Urothelium cell line (cell line): ENCODE measurements at places on chromosomes 3 and 15.

DNA sequence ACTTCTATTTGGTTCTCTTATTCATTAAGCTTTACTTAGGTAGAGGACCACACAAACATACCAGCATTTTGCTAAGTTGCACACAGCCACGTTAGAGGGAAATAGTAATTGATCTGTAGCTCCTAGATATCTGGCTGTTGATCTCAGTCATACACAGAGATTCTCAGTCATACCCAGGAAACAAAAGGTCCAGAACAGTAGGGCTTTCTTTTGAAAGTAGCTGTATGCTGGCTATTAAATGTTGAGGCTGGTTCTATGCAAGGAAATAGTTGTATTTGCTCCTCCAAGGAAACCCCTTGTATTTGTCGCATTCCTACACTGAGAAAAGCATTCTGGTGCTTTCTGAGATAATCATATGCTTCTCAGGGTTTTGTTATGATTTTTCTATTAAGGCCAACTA lies 523.8 kb downstream of the SOX2 start:
- no peak for DNase-seq

GRCh38 chr3:55923207-55923606 lies 436.1 kb upstream of the WNT5A start:
- no peak for DNase-seq

DNA sequence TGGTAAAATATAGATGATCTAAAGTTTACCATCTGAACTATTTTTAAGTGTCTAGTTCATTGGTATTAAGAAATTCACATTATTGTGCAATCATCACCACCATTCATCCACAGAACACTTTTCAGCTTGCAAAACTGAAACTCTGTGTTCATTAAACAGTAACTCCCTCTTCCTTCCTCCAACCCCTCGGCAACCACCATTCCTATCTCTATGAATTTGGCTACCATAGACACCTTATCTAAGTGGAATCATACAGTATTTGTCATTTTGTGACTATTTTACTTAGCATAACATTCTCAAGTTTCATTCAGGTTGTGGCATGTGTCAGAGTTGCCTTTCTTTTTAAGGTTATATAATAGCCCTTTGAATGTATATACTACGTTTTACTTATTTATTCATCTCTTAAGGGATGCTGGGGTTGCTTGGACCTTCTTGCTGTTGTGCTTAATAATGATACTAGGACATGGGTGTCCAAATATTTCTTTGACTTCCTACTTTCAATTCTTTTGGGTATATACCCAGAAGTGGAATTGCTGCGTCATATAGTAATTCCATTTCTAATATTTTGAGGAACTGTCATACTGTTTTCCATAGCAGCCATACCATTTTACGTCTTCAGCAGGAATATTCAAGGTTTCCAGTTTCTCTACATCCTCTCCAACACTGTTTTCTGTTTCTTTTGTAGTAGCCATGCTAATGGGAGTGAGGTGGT lies 20.9 kb downstream of the KAT2B start:
- no peak for DNase-seq

GRCh38 chr15:60385620-60386552 lies 11.9 kb downstream of the ANXA2 start:
- no peak for DNase-seq

- no peak for DNase-seq
These were observed 64.8 kb downstream of the DUT start for GRCh38 chr15:48396020-48396419.

DNA sequence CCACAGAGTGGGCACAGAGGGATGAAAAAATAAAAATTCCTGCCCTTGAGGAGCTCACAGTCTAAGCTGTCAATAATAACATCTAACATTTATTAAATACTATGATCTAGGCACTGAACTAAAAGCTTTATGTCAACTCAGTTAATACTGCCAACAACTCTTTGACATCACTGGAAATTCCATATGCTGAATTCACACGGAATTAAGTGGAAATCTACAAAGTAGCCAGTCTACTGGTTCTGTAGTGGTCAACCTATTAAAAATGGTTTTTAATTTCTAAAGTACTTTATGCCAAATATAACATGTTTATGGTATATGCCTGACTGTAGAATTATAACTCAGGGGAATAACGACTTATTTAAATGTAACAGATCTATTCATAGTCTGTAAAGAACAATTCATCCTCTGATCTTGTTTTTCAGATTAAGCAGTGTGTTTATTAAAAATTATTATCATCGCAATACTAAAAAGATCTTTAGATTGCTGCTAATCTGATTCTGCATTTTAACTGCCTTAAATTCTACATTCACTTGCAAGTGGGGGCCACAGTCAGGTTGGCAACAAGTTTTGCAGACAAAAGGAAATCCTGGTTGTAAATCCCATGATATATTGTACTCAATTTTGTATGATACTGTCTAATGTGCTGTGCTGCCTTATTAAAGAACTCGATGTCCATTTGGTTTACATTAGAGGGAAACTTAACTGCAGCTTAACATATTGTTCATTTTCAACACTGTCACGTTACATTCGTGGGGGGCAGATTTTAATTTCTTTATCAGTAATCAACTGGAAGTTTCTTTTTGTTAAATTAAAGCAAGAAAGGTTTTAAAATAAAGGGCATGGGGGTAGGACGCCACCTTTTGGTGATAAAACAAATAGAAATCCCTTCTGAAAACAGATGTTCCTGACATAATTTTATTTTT lies 2.6 kb upstream of the FOXP1 start:
- DNase-seq: no peak

DNA sequence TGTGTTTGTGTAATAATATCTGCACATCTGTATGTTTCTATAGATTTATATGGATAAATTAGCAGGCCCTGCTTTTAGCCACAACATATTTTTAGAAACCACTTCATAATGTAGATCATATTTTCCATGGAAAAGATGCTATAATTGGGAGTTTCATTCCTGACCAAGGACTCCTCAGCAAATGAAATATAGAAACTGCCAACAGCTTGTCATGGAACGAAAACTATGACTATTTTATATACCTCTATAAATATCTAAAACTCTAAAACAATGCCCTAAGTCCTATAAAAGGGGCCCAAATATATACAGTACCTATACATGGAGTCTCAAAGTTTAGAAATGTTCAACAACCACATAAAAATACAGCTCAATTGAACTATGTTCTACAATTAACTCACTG lies 27.9 kb downstream of the EID1 start:
- no peak for DNase-seq

DNA sequence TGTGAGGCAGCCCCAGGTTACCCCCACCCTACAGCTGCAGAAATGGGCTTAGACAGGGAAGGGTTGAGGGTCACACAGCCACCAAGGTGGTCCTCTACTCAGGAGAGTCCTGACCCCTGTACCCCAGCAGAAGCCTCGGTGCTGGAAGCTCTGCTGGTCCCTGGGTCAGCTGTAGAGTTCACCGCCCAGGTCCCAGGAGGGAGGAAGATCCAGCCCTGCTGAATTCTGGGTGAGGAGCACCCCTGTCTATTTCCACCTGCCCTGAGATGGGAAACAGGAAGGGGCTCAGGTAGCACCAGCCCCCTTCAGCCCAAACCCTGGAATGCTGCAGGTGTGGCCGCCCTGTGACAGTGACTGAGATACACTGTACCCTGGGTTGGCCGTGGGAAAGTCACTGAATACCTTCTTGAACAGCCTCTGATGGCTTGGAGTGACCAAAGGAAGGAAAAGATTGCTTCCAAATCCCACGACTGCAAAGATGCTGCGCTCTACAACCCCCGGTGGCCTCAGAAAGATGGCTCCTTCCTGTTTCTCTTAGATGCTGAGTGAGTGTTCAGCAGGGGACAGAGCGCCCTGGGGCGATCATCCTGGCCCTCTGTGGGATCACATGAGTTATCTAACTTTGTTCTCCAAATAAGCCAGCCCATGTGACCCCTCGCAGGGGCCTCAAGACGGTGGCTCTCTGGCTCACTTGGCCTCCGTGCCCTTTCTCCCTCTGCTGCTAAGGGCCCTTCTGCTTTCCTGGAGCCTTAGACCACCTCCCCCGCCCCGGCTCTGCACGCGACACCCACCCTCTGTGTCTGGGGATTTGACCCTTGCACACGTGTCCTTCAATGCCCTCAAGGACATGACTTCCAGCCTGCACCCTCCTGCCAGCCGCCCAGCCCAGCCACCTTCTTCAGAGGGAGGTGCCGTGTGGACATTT lies 141.9 kb downstream of the NSMCE3 start:
- no peak for DNase-seq

GRCh38 chr15:63145426-63145825 lies 11.9 kb downstream of the RPS27L start:
- no peak for DNase-seq

GRCh38 chr3:195291121-195291520 lies 20.2 kb upstream of the XXYLT1 start:
- no peak for DNase-seq

GRCh38 chr3:172846706-172847105 lies 96.2 kb downstream of the ECT2 start:
- DNase-seq: no peak

DNA sequence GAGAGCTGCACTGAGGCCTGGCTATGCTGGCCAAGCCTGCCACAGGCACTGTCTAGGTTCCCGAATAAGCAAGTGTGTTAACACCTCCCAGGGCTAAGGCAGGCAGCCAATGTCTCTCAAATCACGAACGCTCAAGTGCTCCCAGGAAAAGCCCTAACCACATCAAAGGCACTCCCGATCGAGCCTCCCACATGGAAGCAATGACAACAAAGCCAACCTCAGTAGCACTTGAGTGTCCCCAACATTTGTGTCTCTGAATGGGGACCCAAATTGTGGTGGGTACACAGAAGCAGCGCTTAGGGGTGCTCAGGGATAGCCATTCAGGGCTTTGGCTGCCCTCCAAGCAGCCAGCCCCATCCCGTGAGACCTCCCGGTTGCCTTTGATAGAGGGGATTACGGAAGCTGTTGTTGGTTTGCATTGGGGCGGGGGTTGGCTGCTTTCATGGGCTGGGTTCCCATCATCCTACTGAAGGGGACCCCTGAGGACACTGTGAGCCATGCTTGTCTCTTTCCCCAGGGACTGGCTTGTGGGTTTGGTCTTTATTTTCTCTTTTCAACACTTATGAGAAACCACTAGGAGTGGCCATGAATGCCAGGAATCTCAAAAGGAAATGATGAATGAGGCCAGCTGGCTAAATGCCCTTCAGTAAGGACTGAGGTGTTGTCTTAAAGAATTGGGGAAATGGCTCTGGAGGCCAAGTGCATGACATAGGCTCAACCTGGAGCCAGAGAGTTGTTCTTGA lies 234.1 kb upstream of the FEZF2 start:
- DNase-seq: peak; percentile 77
